Keratinocyte (primary cell): ENCODE measurements at places on chromosomes 7 and 10. TPM values are rescaled to one million over a fixed set of nuclear protein-coding genes. Genes with fewer than 3 reads are reported as not detected.

- H3K36me3 ChIP-seq: no peaks in the 10 kb centered on the region
- no peak overlapping the region for H3K27ac ChIP-seq
- no peaks in the 10 kb centered on the region for H3K27me3 ChIP-seq
- peaks cover 19% of the 10 kb centered on the region for H3K4me1 ChIP-seq
- H3K4me3 ChIP-seq: no peak overlapping the region
- no peak for DNase-seq
Observed at GRCh38 chr10:30420266-30420665, 13.7 kb upstream of the MAP3K8 start.

DNA sequence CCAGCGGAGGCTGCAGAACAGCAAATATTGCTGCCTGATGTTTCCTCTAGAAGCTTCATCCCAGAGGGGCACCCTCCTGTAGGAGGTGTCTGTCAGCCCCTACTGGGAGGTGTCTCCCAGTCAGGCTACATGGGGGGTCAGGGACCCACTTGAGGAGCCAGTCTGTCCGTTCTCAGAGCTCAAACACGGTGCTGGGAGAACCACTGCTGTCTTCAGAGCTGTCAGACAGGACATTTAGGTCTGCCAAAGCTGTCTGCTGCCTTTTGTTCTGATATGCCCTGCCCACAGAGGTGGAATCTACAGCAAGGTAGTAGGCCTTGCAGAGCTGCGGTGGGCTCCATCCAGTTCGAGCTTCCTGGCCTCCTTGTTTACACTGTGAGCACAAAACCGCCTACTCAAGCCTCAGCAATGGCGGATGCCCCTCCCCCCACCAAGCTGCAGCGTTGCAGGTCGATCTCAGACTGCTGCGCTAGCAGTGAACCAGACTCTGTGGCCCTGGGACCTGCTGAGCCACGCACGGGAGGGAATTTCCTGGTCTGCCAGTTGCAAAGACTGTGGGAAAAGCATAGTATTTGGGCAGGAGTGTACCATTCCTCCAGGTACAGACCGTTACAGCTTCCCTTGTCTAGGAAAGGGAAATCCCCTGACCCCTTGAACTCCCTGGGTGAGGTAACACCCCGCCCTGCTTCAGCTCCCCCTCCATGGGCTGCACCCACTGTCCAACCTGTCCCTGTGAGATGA is 17.7 kb upstream of the MINDY3 start:
- no peak overlapping the region for H3K27ac ChIP-seq
- DNase-seq: no peak
- H3K4me3 ChIP-seq: no peak overlapping the region
- no peaks in the 10 kb centered on the region for H3K27me3 ChIP-seq

DNA sequence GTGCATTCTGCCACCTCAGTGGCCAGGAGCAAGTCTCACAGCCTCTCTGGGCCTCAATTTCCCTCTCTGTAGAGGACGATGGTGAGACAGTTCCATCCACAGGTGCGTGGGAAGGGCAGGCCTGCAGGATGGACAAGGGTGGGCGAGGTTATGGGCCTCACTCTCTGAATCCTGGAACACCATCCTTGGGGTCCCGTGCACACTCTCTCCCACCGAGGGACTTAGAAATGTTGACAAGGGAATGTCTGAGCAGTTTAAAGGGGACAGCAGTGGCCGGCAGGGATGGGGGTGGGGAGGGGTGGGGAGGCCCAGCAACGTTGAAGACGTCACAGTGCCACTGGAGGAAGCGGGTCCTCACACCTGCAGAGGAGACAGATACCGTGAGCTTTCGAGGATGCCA is 111.5 kb downstream of the FOXL3 start:
- DNase-seq: no peak
- H3K4me3 ChIP-seq: no peak overlapping the region
- H3K36me3 ChIP-seq: no peaks in the 10 kb centered on the region
- H3K4me1 ChIP-seq: no peaks in the 10 kb centered on the region

DNA sequence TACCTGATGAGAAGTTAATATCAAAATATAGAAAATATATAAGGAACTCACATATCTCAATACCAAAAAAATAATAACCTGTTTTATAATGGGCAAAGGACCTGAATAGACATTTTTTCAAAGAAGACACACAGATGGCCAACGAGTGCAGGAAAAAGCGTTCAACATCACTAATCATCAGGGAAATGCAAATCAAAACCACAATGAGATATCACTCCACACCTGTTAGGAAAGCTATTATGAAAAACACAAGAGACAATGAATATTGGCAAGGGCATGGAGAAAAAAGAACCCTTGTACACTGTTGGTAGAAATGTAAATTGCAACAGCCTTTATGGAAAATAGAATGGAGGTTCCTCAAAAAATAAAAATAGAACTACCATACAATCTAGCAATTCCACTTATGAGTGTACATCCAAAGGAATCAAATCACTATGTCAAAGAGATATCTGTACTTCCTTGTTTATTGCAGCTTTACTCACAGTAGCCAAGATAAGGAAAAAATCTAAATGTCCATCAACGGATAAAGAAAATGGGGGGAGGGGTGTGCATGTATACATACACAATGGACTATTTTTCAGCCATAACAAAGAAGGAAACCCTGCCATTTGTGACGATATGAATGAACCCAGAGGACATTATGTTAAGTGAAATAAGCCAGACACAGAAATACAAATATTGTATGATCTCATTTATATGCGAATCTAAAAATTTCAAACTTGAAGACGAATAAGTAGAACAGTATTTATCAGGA is 3.6 kb upstream of the ALOX5 start:
- peaks cover 27% of the 10 kb centered on the region for H3K27me3 ChIP-seq
- DNase-seq: no peak
- H3K36me3 ChIP-seq: no peaks in the 10 kb centered on the region
- no peak overlapping the region for H3K4me3 ChIP-seq

DNA sequence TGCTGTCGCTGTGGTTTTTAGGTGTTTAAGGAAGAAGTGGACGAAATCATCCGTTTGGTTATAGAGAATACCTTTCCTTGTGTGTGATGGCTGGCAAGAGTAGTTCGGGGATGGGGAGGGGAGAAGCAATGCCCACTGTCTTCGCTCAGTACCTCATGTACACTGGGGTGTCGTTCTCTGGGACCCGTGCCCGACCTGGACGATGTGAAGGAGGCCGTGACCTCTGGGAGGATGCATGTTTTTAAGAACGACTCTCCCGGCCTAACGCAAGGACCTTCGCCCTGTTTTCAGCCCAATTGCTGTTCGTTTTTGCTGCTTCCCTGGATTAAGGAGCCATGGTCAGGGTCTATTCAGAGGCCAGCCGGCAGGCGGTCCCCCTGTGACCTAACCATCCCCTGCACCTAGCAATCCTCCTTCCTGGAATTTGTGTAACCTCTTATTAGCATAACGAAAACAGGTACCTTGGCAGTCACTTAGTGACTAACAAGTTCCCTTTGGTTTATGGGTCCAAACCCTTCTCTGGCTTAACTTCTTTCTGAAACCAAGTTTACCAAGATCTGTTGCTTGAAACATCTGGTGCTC is 1.3 kb downstream of the NFE2L3 start:
- no peaks in the 10 kb centered on the region for H3K36me3 ChIP-seq
- H3K27ac ChIP-seq: peak overlapping the region; percentile 39
- no peaks in the 10 kb centered on the region for H3K27me3 ChIP-seq
- no peak for DNase-seq

DNA sequence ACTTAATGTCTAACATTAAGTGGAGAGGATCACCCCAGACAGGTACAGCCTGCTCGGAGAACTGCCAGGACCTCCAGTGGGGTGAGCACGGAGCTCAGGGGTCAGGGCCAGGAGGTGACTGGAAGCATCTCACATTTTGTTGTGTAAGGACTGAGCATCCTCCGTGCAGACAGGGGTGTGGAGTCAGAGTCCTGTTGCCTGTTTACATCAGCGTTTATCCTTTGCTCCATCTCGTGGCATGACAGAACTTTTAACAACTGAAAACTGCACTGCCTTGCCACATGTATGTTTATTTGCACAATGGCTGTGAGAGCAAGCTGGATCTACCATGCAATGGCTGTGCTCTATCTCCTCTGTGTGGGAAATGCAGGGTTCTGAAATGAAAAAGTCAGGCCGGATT is 175.4 kb upstream of the AKR1E2 start:
- H3K27ac ChIP-seq: no peak overlapping the region
- no peaks in the 10 kb centered on the region for H3K27me3 ChIP-seq
- DNase-seq: no peak
- H3K4me3 ChIP-seq: no peak overlapping the region

GRCh38 chr7:132622081-132622480 is 45.8 kb upstream of the PLXNA4 start:
- no peak overlapping the region for H3K27ac ChIP-seq
- no peaks in the 10 kb centered on the region for H3K4me1 ChIP-seq
- H3K27me3 ChIP-seq: no peaks in the 10 kb centered on the region
- no peak overlapping the region for H3K4me3 ChIP-seq

DNA sequence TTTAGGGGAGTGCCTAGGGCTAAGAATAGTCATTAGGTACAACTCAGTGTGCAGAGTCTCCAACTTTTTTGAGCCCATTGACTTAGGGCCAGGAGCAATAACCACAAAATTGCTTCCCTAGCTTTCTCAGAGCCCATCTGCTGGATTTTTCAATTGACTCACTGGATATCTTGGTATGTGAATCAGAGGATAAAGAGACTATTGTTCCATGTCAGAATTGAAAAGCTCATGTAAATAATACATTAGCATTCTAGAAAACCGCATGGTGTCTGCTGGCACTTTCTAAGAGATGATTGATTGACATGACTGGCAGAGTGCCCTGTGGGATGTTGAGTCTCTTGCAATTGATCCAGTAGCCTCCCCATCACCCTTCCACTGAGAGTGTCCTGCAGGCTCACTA is 246.2 kb downstream of the CCDC7 start:
- H3K27me3 ChIP-seq: no peaks in the 10 kb centered on the region
- H3K4me3 ChIP-seq: no peak overlapping the region
- no peaks in the 10 kb centered on the region for H3K36me3 ChIP-seq
- no peak overlapping the region for H3K27ac ChIP-seq

- H3K27ac ChIP-seq: no peak overlapping the region
- H3K4me3 ChIP-seq: no peak overlapping the region
- no peak for DNase-seq
- H3K4me1 ChIP-seq: no peaks in the 10 kb centered on the region
Observed at GRCh38 chr10:125423569-125423968, 259.4 kb downstream of the TEX36 start.

DNA sequence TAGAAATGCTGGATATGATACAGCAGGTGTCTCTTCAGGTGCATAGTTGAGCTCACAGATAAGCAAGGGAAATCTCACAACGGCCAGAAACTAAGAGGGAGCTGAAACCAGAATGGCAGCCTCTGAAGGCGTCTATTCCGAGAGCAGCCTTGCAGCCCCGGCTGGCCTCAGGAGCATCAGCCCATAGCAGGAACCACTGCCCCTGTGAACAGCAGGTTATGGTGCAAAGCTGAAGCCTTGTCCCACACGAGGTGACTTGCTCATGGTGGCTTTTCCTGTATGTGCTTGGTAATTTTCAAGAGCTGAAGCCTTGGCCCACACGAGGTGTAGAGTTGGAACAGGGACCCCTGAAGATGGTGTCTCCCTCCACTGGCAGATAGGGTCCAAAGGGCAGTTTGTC is 33.2 kb downstream of the BNIP3 start:
- peaks cover 46% of the 10 kb centered on the region for H3K36me3 ChIP-seq
- no peak overlapping the region for H3K4me3 ChIP-seq
- H3K27ac ChIP-seq: no peak overlapping the region
- no peaks in the 10 kb centered on the region for H3K27me3 ChIP-seq
- H3K4me1 ChIP-seq: peaks cover 39% of the 10 kb centered on the region
- no peak for DNase-seq

- DNase-seq: no peak
Observed at GRCh38 chr7:148941598-148942275, 57.6 kb upstream of the EZH2 start.

DNA sequence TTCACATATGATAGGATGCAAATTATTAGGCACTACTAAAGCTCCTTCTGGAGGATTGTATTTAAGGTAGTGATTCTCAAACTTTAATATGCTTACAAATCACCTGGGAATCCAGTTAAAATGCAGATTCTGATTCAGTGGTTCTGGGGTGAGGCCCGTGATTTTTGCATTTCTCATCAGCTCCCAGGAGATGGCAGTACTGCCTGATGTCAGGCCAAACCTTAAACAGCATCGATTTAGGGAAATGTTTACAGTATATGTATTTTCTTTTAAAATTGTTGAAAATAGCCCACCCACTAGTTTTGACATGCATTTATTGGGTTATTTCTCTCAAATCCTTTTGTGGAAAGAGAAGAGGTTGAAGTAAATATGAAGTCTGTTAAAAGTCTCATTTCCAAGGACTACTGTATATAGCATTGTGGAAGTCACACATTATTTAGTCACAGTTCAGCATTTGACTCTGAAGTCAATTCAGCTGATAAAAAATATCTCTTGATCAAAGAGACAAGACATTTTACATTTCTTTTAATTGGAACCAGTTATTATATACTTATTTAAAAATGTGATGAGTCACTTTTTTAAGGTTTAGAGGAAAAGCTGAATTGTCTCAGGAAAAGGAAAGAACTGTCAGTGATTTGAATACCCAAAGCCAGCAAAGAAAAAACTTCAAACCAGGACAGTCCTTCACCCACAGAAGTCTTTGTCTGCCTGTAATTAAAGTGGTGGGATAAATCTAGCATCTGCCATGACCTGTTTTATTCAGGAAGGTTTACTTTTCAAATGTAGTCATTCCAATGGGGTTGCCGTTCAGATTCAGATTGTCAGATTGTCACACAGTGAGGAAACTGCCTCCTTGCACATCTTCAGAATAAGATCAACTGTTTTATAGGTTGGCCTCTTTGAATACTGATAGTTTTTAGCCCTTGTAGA is 21.1 kb upstream of the HBP1 start:
- H3K4me3 ChIP-seq: no peak overlapping the region
- H3K27me3 ChIP-seq: no peaks in the 10 kb centered on the region
- peaks cover 3% of the 10 kb centered on the region for H3K4me1 ChIP-seq

GRCh38 chr10:5419466-5420094 is 7.2 kb downstream of the NET1 start:
- no peak overlapping the region for H3K27ac ChIP-seq
- no peaks in the 10 kb centered on the region for H3K27me3 ChIP-seq
- no peak for DNase-seq
- H3K4me1 ChIP-seq: peaks cover 3% of the 10 kb centered on the region

DNA sequence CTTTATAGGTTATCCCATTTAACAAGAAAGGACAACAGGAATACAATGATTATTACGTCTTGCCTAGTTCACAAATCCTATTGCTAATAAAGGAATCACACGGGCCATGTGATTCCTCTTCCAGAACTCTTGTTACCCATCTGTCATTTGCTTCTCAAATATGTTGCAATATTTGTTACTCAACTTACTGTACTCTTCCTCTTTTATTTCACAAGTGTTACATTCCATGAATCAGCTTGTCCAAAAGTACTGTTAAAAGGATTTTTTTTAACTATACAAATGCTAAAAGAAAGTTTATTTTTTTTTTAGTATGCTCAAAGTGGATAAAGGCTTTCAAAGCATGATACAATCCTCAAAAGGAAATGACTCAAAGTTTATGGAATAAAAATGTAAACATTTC is 3.9 kb upstream of the CD36 start:
- no peaks in the 10 kb centered on the region for H3K4me1 ChIP-seq
- no peak overlapping the region for H3K27ac ChIP-seq
- no peaks in the 10 kb centered on the region for H3K27me3 ChIP-seq
- no peaks in the 10 kb centered on the region for H3K36me3 ChIP-seq
- no peak overlapping the region for H3K4me3 ChIP-seq

RAB19 gene
- polyA plus RNA-seq: 0.10 to 0.22 TPM in 2 of 3 replicates, not detected in the other

TEX36 gene
- polyA plus RNA-seq: not detected in 3 replicates

FRMPD2 gene
- not detected in 3 replicates for polyA plus RNA-seq
